Suprapubic skin (tissue), 4 donors: ENCODE measurements at places on chromosomes 3 and 15.
A peak's percentile ranks its signal among the peaks of the same experiment; 100 is the strongest.

- H3K27ac ChIP-seq: no peak overlapping the region
- H3K4me3 ChIP-seq: no peak overlapping the region
- H3K4me1 ChIP-seq: no peaks in the 10 kb centered on the region
- H3K27me3 ChIP-seq: no peaks in the 10 kb centered on the region
Measured at GRCh38 chr15:56411122-56411749, 46.0 kb downstream of the TEX9 start.

DNA sequence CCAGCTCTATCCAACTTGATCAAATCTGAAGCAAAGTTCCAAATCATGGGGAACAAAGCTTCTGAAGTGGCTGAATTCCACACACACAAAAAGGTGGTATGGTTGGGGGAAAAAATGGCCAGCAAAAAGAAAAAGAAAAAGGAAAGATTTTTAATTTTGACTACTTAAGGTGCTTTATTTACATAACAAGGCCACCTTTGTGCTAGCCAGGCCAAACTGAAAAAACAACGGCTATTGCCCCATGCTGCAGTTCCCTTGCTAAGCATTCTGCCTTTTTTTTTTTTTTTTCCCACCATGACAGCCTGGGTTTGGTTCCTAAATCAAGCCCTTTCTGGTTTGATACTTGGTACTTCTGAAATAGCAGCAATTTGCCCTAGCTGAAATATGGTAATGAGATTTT lies 66.5 kb upstream of the DAZL start:
- H3K27ac ChIP-seq: no peak overlapping the region
- no peaks in the 10 kb centered on the region for H3K27me3 ChIP-seq

GRCh38 chr3:127762787-127763105 lies 59.6 kb downstream of the MGLL start:
- DNase-seq: no peak
- H3K36me3 ChIP-seq: no peaks in the 10 kb centered on the region
- H3K27me3 ChIP-seq: no peaks in the 10 kb centered on the region
- H3K4me3 ChIP-seq: no peak overlapping the region
- H3K4me1 ChIP-seq: peaks cover 10% of the 10 kb centered on the region

GRCh38 chr3:61605589-61606175 lies 44.3 kb downstream of the PTPRG start:
- H3K27me3 ChIP-seq: no peaks in the 10 kb centered on the region
- H3K4me1 ChIP-seq: no peaks in the 10 kb centered on the region
- no peak overlapping the region for H3K27ac ChIP-seq
- H3K4me3 ChIP-seq: no peak overlapping the region
- no peaks in the 10 kb centered on the region for H3K36me3 ChIP-seq

- no peak for DNase-seq
- H3K36me3 ChIP-seq: no peaks in the 10 kb centered on the region
- H3K4me1 ChIP-seq: no peaks in the 10 kb centered on the region
Measured at GRCh38 chr3:62548528-62549205, 175.3 kb upstream of the FEZF2 start.

DNA sequence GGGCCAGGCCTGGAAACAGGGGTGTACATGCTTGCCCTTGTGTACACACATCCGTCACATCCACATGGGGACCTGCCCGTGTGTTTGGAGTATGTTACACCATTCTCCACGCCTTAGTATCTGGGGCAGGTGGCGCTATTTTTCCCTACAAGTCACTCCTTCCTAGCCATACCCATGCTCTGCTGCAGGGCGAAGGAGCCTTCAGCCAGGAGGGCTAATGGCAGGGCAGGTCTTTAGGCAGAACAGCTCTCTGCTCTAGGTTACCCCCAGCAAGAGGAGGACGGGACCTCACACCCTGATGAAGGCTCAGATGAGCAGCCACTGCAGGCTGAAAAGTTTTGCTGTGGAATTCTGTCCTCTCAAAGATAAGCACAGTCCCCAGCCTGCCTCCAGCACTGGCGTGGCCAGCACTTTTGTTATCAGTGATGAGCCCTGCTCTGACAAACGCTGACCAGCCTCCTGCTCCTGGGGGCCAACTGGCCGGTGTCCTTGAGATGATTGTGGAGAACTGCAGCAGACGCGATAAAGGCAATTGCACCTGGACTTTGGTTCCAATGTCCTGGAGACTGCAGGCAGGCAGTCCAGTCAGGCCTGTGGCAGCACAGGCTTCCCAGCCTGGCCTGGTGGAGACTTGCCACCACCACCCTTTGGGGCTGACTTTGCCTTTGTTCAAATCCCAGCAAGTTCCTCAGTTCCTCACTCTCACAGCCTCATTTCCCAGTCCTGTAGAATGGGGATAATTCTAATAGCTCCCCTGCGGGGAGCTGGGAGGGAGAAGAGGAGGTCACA lies 19.8 kb upstream of the PIGZ start:
- peaks cover 4% of the 10 kb centered on the region for H3K27me3 ChIP-seq
- H3K36me3 ChIP-seq: no peaks in the 10 kb centered on the region
- peak; percentile 66 for DNase-seq
- H3K4me3 ChIP-seq: no peak overlapping the region

GRCh38 chr15:85838655-85839054 lies 43.9 kb upstream of the KLHL25 start:
- DNase-seq: no peak
- H3K4me1 ChIP-seq: peaks cover 17% of the 10 kb centered on the region
- peak overlapping the region; percentile 10 for H3K27ac ChIP-seq
- H3K4me3 ChIP-seq: no peak overlapping the region
- H3K27me3 ChIP-seq: peaks cover 3% of the 10 kb centered on the region

DNA sequence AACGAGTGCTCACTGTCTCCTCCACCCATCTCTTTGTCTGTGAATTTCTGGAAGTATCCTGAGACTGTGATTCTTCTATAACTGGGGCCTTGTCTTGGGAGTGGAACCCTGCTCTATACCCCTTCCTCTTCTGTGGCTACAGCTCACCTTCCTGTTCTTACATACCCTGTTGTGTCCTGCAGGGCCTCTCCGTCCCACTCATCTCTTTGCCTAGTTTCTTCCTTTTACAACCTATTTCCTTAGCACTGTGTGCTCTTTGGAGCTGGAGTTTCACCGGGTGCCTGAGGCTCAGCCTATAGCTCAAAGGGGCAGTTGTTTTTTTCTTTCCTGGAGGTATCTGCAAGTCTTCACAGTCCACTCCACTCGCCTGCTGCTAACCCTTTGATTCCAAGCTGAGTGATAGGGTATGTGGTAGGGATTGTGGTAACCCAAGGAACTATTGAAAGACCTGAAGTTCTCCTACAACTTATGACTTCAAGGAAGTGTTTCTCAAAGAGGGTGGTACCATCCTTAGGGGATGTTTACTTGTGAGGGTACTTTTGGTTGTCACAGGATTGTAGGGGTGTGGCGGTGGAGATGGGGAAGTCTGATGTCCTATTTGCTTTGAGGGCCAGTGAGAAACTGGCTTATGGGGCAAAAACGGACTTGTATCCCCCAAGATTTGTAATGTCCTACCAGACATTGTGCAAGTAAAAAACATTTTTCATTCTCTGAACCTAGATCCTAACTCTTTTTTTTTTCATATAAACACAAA lies 66.6 kb upstream of the ARL8B start:
- peaks cover 17% of the 10 kb centered on the region for H3K4me1 ChIP-seq
- DNase-seq: no peak
- H3K27me3 ChIP-seq: no peaks in the 10 kb centered on the region
- H3K36me3 ChIP-seq: no peaks in the 10 kb centered on the region
- no peak overlapping the region for H3K4me3 ChIP-seq

- no peaks in the 10 kb centered on the region for H3K4me1 ChIP-seq
- no peak overlapping the region for H3K4me3 ChIP-seq
- no peaks in the 10 kb centered on the region for H3K36me3 ChIP-seq
- H3K27ac ChIP-seq: no peak overlapping the region
Measured at GRCh38 chr3:89052386-89052785, 55.0 kb upstream of the EPHA3 start.

DNA sequence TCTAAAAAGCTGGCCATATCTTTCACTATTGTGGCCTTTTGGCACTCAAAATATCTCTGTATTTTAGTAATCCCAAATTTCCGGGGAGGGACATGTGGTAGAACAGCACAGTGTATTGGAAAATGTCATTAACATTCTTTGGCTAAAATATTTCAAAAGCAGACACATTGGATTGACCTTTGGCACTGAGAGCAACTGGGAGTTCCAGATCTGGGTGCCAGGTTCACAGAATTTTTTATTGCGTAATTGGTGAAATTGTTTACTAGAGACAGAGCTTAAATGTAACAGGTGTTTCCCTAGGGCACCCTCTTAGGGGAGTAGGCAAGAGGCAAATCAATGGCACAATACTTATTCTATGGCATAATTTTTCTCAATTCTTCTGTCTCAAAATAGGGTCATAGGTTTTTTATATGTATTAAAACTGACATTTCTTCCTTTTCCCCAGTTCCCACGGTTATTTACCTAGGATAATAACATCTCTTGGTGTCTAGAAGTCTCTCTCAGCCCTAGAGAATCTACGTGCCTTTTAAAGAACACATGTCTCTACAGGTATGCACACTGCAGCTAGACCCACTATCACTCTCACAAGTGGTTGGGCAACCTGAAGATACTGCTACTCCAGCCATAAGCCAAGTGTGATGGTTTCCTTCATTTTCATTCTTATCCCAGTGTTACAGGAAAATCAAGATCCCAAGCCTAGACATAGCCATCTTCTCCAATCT lies 10.6 kb downstream of the RBMS3 start:
- H3K4me1 ChIP-seq: peaks cover 30% of the 10 kb centered on the region
- no peaks in the 10 kb centered on the region for H3K27me3 ChIP-seq
- no peak for DNase-seq
- peak overlapping the region; percentile 45 for H3K27ac ChIP-seq

- H3K27ac ChIP-seq: no peak overlapping the region
- DNase-seq: peak; percentile 44
- H3K36me3 ChIP-seq: no peaks in the 10 kb centered on the region
- H3K4me1 ChIP-seq: no peaks in the 10 kb centered on the region
- peaks cover 15% of the 10 kb centered on the region for H3K27me3 ChIP-seq
Measured at GRCh38 chr3:127406309-127407025, 118.6 kb upstream of the PRR20G start.

DNA sequence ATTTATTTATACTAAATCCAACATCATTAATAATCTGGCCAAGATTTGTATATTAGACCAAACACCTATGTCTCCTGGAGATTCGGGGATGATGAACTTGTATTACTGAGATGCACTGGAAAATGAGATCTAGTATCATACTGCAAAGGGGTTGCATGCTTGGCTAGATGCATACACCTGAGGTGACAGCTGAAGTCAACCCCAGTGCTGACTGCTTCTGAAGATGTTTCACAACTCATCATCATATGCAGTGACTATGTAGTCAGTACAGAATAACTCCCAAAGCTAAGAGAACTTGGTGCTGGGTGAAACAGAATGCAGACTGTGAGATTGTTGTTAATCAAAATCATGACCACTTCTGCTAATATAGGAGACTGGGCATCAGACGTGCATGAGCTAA lies 1114.2 kb downstream of the NSUN3 start:
- H3K27me3 ChIP-seq: no peaks in the 10 kb centered on the region
- H3K27ac ChIP-seq: no peak overlapping the region
- no peak for DNase-seq

GRCh38 chr3:99286266-99286845 lies 352.0 kb upstream of the COL8A1 start:
- no peak overlapping the region for H3K4me3 ChIP-seq
- no peaks in the 10 kb centered on the region for H3K27me3 ChIP-seq
- H3K27ac ChIP-seq: no peak overlapping the region
- no peak for DNase-seq
- no peaks in the 10 kb centered on the region for H3K36me3 ChIP-seq
- no peaks in the 10 kb centered on the region for H3K4me1 ChIP-seq

- H3K27me3 ChIP-seq: peaks cover 3% of the 10 kb centered on the region
- H3K27ac ChIP-seq: no peak overlapping the region
- DNase-seq: no peak
- no peak overlapping the region for H3K4me3 ChIP-seq
- no peaks in the 10 kb centered on the region for H3K36me3 ChIP-seq
- no peaks in the 10 kb centered on the region for H3K4me1 ChIP-seq
Measured at GRCh38 chr3:137854533-137855261, 90.6 kb downstream of the SOX14 start.

DNA sequence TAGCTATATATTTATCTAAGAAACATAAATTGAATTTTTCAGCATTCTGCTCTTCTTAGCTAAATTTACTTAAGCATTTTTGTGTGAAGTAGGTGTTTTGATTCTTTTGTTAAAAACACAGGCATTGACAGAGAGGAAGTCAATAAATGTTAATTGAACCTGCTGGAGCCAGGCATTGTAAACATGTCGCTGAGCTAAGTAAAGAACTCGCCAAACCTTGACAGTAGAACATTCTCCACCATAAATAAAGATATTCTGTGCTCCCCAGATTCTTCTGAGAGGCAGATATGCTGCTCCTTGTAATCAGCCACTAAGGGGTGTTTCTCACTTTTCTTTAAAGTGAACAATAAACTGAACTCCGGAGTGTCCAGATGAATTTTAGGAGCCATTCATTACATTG lies 38.4 kb downstream of the SYNM start:
- no peak for DNase-seq
- no peak overlapping the region for H3K27ac ChIP-seq
- H3K4me1 ChIP-seq: peaks cover 8% of the 10 kb centered on the region
- H3K4me3 ChIP-seq: no peak overlapping the region
- H3K36me3 ChIP-seq: peaks cover 24% of the 10 kb centered on the region
- H3K27me3 ChIP-seq: no peaks in the 10 kb centered on the region

DNA sequence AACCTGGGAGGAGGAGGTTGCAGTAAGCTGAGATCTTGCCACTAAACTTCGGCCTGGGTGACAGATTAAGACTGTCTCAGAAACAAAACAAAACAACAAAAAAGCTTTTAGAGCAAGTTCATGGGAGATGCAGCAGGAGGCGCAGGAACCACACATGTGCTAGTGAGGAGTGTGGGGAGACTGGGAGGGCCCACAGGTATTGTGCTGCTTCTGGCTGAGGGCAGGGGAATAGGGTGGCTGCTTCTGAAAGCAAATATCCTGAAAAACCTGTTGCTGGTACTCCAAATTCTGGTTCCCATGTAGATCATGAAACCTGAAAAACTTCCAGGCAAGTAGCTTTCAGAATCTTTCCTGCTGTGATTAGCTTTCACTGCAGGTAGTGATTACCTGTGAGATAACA lies 22.1 kb downstream of the TYRO3 start:
- no peak overlapping the region for H3K27ac ChIP-seq
- H3K4me3 ChIP-seq: no peak overlapping the region
- peaks cover 8% of the 10 kb centered on the region for H3K36me3 ChIP-seq
- no peak for DNase-seq

- H3K27ac ChIP-seq: no peak overlapping the region
- no peaks in the 10 kb centered on the region for H3K27me3 ChIP-seq
- H3K4me1 ChIP-seq: peaks cover 34% of the 10 kb centered on the region
- no peak overlapping the region for H3K4me3 ChIP-seq
Measured at GRCh38 chr15:85761635-85762034, 33.1 kb downstream of the KLHL25 start.

- no peak overlapping the region for H3K4me3 ChIP-seq
- no peaks in the 10 kb centered on the region for H3K4me1 ChIP-seq
- no peaks in the 10 kb centered on the region for H3K27me3 ChIP-seq
- H3K36me3 ChIP-seq: peaks cover 40% of the 10 kb centered on the region
Measured at GRCh38 chr15:59133929-59134427, 29.0 kb downstream of the CCNB2 start.

GRCh38 chr3:112302150-112302830 lies 8.3 kb upstream of the SLC9C1 start:
- no peak overlapping the region for H3K27ac ChIP-seq
- H3K27me3 ChIP-seq: no peaks in the 10 kb centered on the region
- DNase-seq: no peak
- peak overlapping the region; percentile 48 for H3K4me3 ChIP-seq
- peaks cover 20% of the 10 kb centered on the region for H3K4me1 ChIP-seq

GRCh38 chr15:40087068-40087810 lies 21.4 kb downstream of the BMF start:
- H3K27me3 ChIP-seq: no peaks in the 10 kb centered on the region
- H3K36me3 ChIP-seq: peaks cover 6% of the 10 kb centered on the region
- peaks cover 41% of the 10 kb centered on the region for H3K4me1 ChIP-seq
- no peak for DNase-seq
- H3K27ac ChIP-seq: no peak overlapping the region
- no peak overlapping the region for H3K4me3 ChIP-seq
